ENCODE measurements at places on chromosomes 3 and 15.

GRCh38 chr3:58305882-58306711 is at the start of the genes HTD2 and RPP14:
TSS of gene HTD2 (plus strand) at chr3:58306520. CDS start at chr3:58317614, 11,094 bp downstream.
TSS of gene RPP14 (plus strand) at chr3:58306245. CDS start at chr3:58310330, 4,085 bp downstream.
- DNase-seq = peak; percentile 99

DNA sequence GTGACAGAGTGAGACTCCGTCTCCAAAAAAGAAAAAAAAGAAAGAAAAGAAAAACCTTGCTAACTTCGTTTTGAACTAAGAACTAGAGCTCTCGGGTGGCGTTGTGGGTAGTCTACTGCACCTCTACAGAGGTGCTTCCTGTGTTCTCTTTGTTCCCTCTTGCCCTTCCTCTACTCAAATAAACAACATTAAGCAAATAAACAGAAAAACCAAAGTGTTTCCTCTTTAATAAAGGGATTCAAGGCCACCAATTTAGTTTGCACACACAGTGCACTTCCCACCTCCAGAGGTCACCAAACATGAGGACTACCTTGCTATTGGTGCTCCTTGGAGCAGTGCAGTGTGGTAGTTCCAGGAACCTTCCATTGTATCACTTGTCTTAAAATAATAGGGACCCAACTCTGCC is 354.2 kb upstream of the TBL1XR1 start:
- no peak for DNase-seq

DNA sequence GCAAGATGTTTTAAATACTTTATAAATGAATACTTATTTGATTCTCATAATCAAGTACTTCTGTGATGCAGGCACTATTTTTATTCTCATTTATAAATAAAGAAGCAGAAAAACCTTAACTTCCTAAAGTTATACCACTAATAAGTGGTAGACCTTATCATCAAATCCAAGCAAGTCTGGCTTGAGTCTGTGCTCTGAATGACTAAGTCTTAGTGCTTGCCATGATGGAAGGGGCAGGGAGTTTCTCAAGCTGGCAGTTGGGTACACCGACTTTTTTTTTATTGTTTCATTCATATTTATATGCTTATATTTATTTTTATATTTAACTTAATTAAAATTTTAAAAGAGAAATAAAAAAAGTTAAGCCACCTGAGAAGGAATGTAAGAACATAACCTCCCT is 23.6 kb downstream of the SLMAP start:
- no peak for DNase-seq

GRCh38 chr3:163919154-163919553 is 1159.1 kb downstream of the SI start:
- no peak for DNase-seq

DNA sequence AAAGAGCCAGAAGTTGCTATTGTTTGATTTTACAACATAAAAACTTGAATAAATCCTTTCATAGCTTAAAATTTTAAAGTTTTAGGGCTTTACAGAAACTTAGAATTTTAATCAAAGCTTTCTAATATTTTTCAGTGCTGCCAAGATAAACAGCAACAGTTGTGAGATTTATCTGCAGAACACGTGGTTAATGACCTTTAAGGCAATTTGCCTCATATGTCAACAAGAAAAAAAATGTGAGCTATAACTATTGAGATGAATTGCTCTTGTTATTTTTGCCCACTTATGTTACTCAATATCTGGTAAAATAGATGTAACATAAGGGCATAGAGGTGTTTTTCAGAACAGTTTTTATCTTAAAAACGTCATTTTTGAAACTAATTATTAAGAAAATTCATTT is 96.7 kb upstream of the NECTIN3 start:
- no peak for DNase-seq

DNA sequence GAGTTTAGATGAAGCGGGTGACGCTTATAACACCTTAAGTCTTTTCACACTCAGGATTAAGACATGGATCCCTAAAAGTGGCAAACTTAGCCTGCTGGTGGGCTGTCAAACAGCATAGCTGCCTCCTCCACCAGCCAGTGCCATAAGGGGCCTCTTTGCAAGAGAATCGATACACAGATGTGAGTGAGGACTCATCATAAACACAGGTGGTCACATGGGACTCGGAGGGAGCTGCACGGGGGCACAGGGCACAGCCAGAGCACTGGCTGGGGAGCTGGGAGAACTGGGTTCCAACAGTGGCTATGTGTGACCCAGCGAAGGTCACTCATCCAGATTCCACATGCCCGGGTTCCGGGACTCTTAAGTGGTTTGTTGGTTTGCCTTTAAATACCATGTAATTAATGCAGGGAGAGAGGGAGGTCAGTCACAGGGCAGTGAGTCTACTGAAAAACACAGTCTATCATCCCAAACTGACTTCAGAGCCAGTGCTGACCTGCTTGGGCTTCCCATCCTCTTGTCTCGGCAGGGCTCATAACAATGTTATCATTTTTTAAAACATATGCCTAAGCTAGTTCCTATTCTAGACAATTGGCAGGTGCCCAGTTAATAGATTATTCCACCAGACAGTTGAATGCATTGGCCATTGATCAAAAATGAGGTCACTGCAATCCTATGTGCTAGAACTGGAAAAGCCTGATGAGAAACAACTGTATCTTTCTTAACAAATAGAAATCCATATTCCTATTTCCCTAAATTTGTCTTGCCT is 51.8 kb downstream of the SLC12A8 start:
- no peak for DNase-seq

GRCh38 chr3:105555206-105555605 is 188.5 kb downstream of the ALCAM start:
- DNase-seq = no peak

DNA sequence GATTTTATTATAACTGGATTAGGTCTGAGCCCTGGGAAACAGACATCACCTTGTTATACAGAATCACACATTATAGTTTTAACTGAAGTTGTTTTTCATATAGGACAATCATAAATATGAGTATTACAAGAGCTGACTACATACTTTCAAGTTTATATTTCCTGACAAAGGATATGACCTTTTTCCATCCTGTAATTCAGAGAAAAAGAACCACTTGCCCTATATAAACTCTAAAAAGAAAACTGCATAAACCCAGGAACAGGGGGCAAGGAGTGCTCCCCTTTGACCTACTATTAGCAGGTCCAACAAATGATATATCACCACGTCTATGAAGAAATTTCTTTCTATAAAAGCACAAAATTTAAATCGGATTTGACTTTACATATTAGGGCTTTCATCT is 20.9 kb downstream of the B3GALNT1 start:
- no peak for DNase-seq

GRCh38 chr3:120892921-120893320 is 15.1 kb upstream of the STXBP5L start:
- DNase-seq = no peak

GRCh38 chr3:160133757-160134156 is 91.5 kb upstream of the C3orf80 start:
- DNase-seq = no peak

GRCh38 chr15:64687688-64688087 is 87.7 kb downstream of the RBPMS2 start:
- no peak for DNase-seq

DNA sequence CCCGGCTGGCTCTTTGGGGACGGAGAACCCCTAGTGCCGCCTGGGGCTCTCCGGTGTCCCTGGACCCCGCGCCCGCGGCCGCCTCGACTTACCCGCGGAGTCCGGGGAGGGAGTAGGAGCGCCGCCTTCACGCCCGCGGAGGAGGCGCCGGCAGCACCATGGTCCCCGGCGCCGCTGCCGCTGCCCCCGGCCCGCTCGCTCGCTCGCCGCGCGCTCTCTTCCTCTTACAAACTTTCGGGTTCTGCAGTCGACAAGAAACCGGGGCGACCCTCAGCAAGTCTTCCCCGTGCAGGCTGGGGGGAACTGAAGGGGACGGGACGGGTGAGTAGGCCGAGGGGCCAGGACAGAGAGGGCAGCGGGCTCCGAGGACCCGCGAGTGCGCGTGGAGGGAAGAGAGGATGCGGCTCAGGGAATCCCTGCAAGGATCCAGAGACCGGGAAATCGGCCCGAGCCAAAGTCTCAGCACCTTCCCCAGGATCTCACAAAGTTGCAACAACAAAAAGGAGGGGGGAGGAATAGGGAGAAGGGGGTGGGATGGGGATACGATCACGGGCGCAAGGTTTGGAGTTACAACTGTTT is 2.0 kb downstream of the FOXP1 start:
- peak; percentile 13 for DNase-seq

- DNase-seq = no peak
Observed at GRCh38 chr15:58269455-58270414, 131.6 kb downstream of the AQP9 start.

DNA sequence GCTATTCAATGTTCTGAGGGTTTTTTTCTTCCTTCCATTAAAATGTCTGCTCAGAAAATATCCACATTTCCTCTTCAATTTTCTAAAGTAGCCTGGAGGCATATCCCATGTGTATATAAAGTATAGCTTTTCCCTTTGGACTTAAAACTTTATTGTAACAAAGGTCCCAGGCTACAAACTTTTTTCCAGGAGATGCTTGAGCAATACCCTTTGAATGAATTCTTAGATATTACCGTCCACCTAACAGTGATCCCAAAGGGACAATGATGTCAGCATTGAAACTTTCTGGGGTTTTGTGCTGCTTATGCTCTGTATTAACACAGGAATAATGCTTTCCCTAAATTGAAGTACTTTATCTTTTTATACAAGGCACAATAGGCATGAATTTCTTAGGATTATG is 525.2 kb downstream of the CADM2 start:
- DNase-seq = no peak

DNA sequence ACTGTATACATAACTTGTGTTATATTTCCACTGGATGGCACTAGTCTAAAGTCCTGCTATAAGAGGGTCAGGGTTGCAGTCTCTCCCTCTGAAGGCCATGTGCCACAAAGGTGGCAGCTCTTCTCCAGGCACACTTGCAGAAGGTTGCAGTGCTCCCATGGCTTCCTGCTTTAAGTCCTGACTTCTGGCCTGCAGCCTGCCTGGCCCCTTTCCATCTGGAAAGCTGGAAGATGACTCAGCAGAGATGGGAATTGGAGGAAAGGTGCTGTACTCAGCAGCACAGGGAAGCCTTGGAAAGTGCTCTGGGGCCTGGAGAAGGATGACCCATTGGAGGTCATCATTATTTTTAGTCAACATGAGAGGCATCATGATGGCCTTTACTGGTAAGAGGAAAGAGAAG is 40.9 kb upstream of the MRPL3 start:
- no peak for DNase-seq

GRCh38 chr3:34139566-34139965 is 341.1 kb downstream of the PDCD6IP start:
- no peak for DNase-seq

- DNase-seq = no peak
Observed at GRCh38 chr3:124774327-124774718, 44.1 kb downstream of the UMPS start.

DNA sequence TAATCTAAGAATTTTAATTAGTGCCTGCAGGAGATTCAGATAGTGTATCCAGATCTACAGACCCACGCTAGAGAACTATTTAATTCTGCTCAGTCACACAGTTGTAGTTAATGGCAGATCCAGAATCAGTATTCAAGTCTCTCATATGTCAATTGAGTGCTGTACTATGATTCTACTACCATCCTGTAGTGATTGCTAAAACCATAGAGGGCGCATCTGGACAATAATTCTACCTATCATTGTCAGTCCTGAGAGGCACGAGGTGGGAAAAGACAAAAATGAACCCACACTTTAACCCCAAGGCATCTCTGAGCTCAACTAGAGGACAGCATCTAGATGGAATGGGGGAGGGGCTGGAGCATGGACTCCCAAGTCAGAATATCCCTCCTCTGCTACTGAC is 22.7 kb downstream of the DHX36 start:
- no peak for DNase-seq

GRCh38 chr3:155602307-155602706 is 142.6 kb downstream of the PLCH1 start:
- no peak for DNase-seq

GRCh38 chr3:115164374-115165221 is 17.5 kb upstream of the ZBTB20 start:
- DNase-seq = no peak

DNA sequence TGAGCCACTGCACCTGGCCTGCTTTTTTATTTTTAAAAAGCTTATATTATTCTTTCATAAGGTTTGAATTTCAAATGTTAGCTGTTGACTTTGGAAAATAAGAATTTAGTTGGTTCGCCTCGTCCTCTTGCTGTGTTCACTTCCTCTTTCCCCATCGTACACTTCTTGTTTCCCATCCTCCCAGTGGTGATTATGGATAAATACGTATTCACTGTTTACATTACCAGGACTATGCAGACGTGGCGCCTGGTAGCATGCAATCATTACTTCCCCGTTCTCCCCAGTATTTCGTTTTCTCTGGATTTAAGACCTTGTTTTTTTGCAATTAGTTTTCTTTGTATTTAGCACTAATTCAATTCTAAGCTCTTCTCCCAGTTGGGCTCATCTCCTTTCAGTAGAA is 70.1 kb downstream of the LMLN start:
- DNase-seq = no peak

DNA sequence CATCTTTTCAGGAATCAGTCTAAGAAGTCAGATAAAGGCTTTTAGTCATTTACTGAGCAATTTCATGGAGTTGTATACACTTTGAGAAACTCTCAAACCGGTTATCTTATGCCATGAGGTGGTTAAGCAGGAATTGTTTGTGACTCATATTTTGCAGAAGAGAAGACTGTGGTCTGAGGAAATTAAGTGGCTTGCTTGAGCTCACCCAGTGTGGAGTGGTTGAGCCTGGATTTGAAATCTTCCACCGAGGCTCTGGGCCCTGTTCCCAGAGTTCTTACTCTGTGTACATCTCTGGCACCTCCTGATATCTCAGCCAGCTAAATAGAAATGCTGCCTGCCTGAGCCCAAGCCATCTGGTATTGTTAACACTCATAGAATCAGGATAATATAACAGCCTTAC is 37.8 kb upstream of the BCL6 start:
- no peak for DNase-seq

DNA sequence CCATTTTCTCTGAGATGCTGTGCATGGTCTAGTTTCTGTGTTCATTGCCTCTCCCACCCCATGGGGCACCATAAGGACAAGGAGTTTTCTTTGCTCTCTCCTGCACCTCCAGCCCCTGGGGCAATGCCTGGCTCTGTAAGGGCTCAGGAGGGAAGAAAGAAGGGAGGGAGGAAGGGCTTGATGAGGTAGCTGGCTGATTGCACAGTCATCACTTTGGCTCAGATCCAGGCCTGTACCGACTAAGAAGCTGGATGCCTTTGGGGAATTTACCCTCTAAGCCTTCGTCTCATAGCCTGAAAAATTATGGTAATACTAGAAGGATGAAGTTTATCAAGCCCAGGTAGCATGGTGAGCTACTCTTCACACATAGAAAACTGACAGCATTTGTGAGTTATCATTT is 382.9 kb downstream of the GABRG3 start:
- no peak for DNase-seq

DNA sequence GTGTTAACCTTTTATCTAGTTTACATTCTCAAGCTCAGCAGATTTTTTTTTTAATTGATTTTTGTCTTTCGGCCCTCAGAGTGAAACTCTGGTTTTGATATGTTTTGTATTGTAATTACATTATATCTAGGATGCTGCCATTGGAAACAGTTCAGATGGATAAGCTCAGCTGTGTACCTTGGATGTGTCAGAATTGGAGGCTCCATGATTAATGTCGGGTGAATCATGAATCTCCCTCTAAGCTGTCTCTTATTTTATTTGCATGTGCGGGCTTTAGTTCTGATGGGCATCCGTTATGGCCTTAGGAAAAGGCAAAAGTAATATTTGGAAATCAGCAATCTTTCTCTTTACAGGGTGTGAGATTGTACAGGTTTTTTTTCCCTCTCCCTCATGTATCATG is 4.2 kb downstream of the PTPRG start:
- no peak for DNase-seq

GRCh38 chr3:76646921-76647562 is 392.9 kb upstream of the ROBO2 start:
- no peak for DNase-seq

- DNase-seq = no peak
Observed at GRCh38 chr3:170759511-170760173, 110.4 kb downstream of the RPL22L1 start.

- no peak for DNase-seq
Observed at GRCh38 chr15:36645106-36645505, 65.7 kb downstream of the CDIN1 start.

All from T-helper 9 cell (primary cell).